ENCODE measurements at places on chromosomes 2 and 18.

DNA sequence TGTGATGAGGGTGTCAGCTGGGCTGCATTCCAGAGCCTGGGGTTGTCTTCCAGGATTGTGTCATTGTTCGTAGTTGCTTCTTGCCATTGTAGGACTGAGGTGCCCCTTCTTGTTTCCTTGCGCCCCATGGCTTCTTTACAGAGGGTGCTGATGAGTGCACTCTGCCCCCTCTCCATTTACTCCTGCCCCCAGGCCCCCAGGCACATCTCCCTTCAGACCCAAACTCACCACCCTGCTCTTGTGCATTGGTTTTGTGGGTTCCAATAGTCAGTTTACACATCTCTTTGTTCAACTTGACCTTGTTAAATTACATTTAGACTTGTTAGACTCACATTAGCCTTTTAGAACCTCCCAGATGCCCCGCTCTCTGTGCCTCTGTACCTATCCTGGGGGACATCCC is 33.1 kb downstream of the HJURP start:
- ATAC-seq = no peak

DNA sequence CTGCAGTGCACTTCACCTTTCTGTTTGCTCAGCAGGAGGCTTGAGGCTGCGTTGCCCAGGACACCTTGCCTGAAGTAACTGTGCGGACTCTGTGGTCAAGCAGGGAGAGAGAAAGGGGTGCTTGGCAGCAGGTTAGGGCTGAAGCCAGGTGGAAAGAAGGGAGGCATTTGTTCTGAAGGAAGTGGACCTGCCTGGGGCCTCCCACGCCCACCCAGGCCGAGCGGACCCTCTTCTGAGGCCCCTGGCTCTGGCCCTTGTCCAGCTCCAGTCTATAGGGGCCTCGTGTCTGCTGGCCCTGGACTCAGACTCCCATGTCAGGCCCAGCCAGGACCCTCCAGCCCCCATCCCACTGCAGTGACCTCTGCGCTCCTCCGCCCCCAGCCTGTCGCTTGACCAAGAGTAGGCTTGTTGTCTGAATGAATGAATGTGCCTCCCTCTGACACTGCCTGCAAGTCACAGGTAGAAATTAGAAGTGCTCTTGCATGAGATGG is 2.5 kb downstream of the SNED1 start:
- ATAC-seq = no peak

DNA sequence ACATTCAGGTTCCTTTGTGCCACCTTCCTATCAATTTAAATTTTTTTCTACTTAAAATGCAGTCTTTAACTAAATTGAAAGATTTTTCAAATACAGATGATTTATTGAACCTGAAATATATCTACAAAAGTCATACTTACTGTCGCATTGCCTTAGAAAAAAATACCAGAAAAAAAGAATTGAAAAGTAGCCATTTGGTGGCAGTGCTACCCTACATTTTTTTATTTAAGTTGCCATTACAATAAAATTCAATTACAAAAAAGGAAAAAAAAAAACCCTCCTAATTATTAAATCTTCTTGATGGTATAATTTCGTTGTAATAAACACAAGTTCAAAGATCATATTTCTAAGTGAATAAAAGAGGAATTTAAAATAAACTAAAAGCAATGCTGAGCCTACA is 43.4 kb downstream of the DSC3 start:
- ATAC-seq = no peak

GRCh38 chr18:43129946-43130524 is 14.6 kb upstream of the RIT2 start:
- ATAC-seq = no peak

DNA sequence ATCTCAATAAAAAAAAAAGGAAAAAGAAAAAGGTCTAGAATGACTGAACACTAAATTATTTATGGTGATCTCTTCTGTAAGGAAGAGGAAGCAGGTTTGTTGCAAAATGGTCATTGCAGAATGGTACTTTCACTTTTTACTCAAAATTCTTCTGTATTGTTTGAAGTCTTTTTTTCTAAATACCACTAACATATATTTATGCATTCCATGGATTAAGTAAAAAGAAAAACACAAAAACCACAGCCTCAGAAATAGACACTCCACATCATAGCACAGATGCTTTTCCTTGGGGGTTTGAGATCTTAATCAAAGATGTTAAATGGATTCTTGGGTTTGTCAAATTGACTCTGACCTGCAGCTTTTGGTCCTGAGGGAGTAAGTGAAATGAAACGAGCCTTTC is 47.4 kb downstream of the RHOB start:
- ATAC-seq = no peak

DNA sequence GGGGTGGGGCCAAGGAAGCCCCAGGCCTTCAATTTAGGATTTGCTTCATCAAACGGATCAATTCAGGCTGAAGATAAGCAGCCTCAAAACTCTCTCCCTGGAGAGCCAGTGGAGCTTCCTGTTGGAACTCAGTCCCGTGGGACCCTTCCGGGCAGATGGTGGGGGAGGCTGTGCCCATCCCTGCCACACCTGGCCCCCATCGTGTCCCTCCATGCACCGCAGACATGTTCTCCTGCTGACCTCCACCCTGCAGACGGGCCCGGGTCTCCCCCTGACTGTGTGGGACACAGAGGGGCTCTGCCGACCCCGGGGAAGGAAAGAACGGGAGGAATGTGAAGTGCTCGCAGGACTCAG is 144.2 kb downstream of the TPO start:
- ATAC-seq = no peak

- ATAC-seq = no peak
These were observed 57.6 kb downstream of the ITGB6 start for GRCh38 chr2:160142472-160142871.

DNA sequence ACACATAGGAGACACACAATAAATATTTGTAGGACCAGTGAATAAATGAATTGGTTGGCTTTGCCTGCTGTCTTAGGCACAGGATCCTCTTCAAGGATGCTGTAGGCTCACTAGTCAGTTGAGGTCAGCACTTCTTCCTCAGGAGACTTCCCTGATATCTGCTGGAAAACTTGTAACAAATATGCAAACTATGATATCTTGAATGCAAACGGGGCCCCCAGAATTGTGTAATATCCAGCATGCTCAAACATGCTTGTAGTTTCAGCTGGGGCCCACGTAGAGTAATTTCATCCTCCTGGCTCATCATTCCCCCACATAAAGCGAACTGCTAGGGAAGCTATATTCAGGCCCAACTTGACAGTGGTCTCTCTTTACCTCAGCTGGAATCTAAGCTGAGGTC is 43.6 kb downstream of the POLE4 start:
- ATAC-seq = no peak

- no peak for ATAC-seq
These were observed 89.8 kb downstream of the MRO start for GRCh38 chr18:50729986-50730385.

- ATAC-seq = no peak
These were observed 46.6 kb upstream of the GALR1 start for GRCh38 chr18:77203071-77203470.

GRCh38 chr18:22191923-22192322 is 22.5 kb downstream of the GATA6 start:
- ATAC-seq = no peak

DNA sequence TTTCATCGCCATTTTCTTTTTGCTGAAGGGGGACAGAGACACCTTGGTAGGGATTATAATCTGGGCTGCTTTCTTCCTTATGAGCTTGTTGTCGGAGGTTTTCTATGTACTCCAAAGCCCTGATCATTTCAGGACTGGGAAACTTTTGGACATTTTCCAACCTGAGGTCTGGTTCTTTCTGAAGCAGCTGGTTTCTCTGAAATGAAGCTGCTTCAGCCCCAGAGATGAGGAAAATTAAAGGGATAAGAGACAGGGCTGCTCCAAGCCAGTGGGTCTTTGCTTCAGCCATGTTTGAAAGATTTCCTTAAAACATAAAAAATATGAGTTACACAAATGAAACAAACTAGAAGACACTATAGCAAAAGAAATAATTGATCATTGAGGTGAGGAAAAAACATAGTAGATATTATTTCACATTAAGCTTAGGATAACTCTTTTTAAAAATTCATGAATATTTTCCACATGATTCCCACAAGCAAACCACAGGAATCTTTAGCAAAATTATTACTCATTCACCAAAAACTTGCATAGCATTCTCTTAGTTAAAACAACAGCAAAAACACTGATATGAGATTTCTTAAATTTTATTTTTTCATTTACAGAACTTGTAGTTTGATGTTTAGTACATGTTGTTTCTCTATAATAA is 3.0 kb downstream of the SCG2 start:
- ATAC-seq = no peak

DNA sequence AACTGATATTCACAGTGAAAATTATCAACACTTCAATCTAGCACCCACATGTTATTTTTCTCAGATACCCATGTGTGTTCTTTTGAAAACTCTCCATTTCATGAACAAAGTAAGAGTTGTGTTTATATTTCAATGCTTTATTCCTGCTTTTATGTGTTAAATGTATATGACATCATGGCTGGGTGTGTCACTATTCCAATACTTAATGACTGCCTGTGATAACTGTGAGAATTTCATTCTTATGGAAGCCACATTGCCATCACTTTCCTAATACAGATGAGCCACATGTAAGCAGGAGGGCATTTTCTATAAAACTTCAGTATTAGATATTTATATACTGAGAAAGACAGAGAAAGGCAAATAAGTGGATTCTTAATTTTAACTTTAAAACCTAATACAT is 100.4 kb upstream of the FIGN start:
- no peak for ATAC-seq

DNA sequence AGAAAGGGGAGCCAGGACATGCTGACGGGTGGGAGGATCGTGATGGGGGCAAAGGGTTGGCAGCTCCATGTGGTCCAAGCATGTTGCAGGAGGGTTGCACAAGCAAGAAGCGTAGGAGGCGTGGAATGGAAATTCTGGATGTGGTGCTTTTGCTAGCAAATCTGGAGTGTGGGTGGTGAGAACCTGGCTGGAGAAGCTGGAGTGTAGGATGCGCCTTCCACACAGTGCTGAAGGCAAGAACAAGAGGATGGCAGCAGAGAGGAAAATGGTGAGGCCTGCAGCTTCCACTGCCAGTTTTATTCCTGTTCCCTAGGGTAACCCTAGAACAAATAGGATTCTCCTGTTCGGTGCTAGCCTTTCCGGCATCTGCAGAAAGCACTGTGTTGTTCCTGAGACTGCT is 22.4 kb downstream of the CREG2 start:
- ATAC-seq = no peak

DNA sequence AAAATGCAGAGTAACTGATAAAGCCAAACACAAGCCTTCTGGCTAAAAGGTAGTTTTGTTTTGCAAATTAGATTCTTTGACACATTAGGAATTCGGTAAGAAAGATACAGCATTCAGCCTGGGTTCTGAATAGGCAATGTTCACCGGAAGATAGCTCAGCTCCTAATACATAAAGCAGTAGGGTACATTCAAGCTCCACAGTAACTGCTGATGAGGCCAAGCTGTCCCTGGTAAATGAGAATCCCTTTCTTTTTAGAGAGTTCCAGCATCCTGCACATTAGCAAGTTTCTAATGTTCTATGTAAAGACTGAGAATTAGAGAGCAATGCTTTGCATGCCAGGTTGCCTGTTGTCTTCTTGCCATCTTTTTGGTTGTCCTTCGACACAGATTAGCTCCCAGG is 316.3 kb upstream of the SLC14A2 start:
- no peak for ATAC-seq

DNA sequence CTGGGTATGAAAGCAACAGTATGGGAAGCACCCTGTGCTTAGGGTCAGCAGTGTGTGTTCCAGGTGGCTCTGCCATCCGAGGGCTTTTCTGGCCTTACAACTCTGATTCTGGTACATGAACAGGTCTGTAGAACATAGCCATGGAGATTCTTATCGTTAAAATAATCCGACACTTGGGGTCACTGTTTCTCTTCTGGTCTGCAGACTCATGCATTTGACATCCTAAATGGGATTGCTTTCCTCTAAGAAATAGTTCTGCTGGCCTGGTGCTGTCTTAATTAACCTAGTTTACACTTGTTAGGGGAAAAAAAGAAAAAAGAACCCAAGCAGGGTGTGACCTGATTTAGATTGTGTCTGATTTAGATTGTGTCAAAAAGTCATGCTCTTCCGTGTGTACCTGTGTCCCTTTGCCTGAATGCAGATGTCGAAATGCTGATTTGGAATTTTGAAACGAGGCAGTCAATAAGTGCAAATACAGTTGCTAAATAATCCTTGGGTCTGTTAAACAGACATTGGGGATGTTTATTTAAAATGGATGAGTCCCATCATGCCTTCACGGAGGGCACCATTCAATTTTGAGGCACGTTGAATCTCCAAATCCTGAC is 59.6 kb downstream of the TRPM8 start:
- ATAC-seq = no peak

- ATAC-seq = no peak
These were observed 197.7 kb downstream of the MTX2 start for GRCh38 chr2:176466918-176467452.

DNA sequence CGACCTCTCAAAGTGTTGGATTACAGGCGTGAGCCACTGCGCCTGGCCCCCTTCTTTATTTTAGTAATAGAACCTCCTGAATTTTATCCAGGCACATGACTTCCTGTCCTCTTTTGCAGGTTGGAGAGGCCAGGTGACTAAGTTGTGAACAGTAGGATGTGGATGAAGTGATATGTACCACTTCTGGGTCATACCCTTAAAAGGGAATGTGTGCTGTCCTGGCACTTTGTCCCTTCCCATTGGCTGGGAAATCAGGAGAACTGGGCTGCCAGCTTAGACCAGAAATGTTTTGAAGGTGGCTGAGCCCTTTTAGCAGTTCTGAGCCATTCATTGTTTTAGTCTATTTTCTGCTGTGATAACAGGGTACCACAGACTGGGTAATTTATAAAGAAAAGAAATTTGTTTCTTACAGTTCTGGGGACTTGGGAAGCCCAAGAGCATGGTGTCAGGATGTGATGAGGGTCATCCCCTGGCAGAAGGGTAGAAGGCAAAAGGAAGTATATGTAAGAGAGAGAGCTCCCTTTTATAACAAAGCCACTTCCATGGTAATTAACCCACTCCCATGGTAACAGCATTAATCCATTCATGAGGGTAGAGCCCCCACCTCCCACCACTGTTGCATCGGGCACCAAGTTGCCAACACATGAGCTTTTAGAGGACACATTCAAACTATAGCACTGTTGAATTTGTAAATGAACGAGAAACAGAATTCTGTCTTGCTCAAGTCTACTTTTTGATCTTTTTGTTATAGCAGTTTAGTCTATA is 79.1 kb downstream of the TTC27 start:
- ATAC-seq = no peak

DNA sequence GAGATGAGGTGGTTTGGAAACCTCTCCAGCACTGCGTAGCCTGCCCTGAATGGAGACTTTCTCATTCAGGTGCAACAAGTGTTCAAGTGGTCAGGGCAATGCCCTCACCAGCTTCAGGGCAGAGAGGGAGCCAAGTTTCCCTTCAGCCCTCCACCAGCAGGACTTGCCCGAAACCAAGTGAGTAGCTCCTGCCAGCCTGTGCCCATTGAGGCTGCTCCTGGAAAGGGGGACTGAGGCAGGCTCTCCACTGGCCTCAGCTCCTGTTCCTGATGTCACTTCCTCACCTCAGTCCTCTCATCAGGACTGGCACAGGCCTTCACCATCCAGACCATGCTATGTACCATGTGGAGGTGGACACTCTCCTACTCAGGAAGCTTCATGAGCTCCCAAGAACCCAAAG is 94.6 kb downstream of the CELF4 start:
- no peak for ATAC-seq

- no peak for ATAC-seq
These were observed 62.8 kb downstream of the TMEM237 start for GRCh38 chr2:201580486-201580885.
